Fibroblast of skin of right biceps (primary cell): ENCODE measurements at places on chromosomes 3 and 15.

GRCh38 chr3:34859746-34860145 lies 779.6 kb upstream of the ARPP21 start:
- peak; percentile 84 for DNase-seq

DNA sequence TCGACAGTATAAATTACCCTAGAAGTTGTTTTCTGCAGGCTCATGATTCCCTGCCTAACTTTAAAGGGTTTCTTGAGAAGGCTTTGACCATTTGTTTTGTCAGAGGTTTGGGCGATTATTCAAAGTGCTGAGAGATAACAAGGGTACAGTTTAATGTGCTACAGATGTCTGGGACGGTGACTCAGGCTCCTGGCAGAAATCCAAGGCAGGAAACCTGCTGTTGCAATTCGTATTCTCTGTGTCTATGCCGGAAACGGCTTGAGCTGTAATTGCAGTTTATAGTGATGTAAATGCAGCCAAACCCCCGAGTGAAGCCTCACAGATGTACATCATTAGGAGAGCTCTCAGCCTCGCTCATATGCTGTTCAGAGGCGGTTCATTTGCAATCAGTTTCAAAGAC lies 65.6 kb downstream of the SYNPR start:
- DNase-seq, result peak; percentile 99

GRCh38 chr3:49371946-49372345 lies 13.8 kb upstream of the GPX1 start:
- DNase-seq, result no peak

GRCh38 chr3:17967953-17968607 lies 225.6 kb upstream of the TBC1D5 start:
- no peak for DNase-seq

DNA sequence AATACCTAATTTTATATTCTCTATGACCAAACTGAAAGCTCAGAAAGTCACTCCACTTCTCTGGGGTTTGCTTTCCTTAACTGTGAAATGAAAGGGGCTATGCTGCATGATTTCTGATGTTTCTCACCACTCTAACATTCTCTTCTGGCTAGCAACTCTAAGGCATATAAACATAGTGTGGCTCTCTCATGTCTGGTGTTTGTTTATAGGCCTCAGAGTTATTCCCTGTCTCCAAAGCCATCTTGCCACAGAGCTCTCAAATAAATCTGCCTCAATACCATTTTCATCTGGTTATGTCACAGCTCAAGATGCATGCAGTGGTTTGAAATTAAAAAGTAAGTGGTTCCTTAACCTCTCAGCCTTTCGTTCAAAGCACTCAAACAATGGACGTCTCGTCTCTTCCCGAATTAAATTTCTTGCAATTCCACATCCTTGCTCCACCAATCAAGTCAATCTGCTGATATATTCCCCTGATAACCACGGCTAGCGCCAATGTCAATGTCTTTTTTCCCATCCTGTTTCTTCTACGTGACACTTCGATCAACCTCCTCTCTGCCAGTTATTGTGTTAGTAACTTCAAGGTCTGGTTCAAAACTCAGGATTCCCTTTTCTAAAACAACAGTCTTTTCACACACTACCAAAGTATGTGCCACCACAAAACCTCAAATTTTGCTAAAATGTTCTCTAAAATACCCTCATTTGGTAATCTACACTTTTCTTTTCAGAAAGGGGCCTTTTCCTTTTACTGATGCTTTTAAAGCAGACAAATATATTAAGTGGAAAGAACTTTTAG lies 16.0 kb downstream of the TOMM70 start:
- no peak for DNase-seq

- peak; percentile 92 for DNase-seq
Observed at GRCh38 chr15:38217191-38217595, 35.4 kb upstream of the SPRED1 start.

DNA sequence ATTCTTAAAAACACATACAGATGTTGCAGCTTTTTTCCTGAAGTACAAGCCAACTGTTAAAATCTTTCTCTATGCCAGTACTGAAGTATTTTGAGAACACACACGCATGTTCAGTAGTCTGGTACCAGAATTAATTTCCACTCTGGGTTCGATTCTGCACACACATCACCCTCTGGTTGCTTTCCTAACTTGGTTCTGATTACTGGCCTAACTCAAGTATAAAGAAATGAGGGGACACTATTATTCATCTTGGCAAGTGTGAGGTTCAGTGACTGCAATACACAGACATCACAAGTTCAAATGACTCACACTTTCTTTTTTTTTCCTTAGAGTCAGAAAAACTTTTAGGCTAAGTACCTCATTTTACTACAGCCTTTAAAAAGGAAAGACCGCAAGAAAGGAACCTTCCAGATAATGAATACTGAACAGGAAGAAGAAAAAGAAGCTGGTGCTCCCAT lies 37.4 kb upstream of the LDHAL6B start:
- peak; percentile 78 for DNase-seq

DNA sequence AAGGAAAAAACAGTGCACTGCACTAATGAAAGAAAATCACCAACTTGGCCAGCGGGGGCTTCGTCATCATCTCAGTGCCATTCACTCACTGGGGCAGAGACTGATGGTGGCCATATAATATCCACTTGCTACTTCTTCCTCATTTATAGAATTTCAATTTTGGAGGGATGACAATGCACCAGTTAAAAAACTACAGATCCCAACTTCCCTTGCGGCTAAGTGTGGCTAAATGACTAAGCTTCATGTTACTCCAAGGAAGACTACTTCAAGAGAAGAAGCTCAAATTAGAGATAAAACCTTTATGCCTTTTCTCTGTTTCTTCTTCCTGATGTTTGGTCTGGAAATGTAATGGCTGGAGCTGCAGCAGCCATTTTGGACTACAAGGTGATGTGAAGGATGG lies 38.8 kb downstream of the NGLY1 start:
- no peak for DNase-seq

DNA sequence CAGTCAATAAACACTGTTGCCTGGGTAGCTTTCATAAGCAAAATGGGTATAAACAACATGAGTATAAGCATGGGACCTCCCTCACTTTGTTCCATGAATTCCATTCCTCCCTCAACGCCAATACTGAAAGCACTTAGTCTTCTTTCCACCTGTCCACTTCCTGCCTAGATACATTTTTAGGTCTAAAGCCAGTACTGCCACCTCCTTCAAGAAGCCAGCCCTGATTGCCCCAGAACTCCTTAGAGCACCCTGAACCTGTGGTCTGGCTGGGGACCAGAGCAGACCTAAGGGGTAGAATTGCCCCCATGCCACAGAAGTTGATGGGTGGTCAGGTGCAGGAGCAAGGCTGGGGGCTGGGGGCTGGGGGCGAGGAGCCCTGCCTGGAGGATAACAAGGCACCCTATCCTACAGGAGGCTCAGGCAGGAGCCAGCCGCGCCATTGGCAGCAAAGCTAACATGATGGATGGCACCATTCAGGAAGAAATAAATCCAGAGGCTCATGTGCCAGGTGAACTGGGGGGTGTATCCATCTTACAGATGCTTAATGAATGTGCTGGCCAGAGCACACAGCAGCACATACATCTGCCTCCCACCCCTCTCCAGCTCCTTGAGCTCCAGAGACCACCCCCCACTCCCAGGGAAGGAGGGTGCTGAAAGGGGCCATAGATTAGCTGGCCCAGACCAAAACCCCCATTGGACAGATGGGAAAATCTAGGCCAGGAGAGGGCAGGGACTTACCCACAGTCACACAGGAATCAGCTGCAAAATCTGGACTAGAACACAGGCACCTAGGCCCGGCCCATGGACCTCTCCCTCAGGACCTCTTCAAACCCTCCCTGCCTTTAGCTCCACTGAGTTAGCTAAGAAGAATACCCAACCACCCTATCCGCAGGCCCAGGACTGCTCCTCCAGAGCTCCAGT lies 113.8 kb upstream of the LINGO1 start:
- DNase-seq, result no peak

GRCh38 chr3:9512456-9513045 lies 41.1 kb downstream of the LHFPL4 start:
- DNase-seq, result no peak

GRCh38 chr3:11159421-11159904 lies 5.2 kb downstream of the HRH1 start:
- DNase-seq, result peak; percentile 80

DNA sequence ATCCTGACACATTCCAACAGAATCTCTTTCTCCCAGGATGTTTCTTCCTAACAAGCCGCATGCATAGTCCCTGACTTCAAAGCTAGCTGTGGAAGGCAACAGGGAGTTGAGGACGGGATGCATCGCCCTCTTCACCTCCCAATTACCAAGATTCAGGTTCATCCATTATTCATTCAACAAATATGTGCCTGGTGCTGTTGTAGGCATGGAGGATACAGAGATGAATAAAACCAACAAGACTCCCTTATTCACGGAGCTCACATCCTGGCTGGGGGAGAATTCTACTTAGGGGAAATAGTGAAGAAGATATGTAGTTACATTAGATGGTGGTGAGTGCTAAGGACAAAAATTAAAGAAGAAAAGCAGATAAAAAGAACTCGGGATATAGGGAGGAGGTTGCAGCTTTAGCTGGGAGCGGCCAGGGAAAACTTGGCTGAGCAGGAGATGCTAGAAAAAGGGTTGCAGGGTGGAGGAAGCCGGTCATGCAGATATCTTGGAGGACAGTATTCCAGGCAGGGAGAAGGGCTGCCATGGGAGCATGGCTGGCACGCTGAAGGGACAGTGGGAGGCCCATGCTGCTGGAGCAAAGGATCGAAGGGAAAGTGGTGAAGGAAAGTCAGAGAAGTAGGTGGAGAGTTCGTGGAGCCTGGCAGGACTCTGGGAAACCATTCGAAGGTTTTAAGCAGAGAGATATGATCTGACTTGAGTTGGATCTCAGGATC lies 5.0 kb downstream of the ITGB5 start:
- no peak for DNase-seq

DNA sequence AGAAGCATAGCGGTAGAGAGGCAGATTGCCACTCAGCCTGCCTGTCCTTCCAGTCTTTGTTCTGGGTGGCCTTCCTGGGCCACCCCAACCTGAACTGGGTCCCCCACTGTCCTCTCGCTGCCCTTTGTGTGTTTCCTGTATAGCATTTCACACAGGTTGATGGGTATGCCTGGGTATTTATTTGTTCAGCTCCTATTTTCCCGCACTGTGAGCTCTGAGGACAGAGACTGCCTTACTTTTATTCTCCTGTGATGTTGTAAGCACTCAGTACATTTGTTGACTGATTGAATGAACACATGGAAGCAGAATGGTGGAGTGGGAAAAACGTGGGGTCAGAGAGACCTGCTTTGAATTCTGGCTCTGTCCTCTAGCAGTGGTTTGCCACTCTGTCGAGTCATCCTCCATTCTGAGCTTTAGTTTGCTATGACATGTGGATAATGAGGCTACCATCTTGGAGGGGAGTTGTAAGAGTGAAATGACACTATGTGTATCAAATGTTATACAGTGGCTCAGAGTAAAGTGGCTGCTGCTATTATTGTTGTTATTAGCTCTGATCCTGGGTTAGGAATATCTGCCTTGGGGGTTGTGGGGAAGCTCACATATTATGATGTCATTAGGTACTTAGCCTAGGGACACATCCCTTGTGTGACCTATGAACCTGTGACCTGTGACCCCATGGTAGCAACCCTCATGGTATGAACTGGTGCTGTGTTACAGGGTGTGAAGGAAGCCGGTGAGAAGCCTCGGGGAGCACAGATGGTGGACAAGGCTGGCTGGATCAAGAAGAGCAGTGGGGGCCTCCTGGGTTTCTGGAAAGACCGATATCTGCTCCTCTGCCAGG lies 6.4 kb downstream of the PLEKHO2 start:
- DNase-seq, result no peak

- no peak for DNase-seq
Observed at GRCh38 chr3:52843108-52843865, 8.5 kb upstream of the MUSTN1 start.

DNA sequence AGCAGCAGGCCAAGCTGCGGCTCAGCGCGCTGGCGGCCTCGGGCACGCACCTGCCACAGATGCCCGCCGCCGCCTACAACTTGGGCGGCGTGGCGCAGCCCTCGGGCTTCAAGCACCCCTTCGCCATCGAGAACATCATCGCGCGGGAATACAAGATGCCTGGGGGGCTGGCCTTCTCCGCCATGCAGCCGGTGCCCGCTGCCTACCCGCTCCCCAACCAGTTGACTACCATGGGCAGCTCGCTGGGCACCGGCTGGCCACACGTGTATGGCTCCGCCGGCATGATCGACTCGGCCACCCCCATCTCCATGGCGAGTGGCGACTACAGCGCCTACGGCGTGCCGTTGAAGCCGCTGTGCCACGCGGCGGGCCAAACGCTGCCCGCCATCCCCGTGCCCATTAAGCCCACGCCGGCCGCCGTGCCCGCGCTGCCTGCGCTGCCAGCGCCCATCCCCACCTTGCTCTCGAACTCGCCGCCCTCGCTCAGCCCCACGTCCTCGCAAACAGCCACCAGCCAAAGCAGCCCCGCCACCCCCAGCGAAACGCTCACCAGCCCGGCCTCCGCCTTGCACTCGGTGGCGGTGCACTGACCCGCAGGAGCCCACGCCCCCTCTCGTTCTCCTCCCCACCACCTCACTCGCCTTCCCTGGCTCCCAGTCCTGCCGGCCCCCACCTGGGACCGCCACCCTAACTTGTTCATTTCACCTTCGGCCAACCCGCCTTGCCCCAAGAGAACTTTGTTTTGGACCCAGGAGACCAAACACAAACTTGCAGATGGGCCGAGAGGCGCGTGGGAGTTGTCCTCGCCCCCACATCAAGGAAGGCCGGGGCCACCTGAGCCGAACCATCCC lies 1.5 kb downstream of the FOXB1 start:
- no peak for DNase-seq

GRCh38 chr3:158768881-158769543 lies 32.8 kb upstream of the MFSD1 start:
- DNase-seq, result peak; percentile 94

GRCh38 chr3:64995857-64996551 lies 308.2 kb upstream of the ADAMTS9 start:
- DNase-seq, result peak; percentile 15

DNA sequence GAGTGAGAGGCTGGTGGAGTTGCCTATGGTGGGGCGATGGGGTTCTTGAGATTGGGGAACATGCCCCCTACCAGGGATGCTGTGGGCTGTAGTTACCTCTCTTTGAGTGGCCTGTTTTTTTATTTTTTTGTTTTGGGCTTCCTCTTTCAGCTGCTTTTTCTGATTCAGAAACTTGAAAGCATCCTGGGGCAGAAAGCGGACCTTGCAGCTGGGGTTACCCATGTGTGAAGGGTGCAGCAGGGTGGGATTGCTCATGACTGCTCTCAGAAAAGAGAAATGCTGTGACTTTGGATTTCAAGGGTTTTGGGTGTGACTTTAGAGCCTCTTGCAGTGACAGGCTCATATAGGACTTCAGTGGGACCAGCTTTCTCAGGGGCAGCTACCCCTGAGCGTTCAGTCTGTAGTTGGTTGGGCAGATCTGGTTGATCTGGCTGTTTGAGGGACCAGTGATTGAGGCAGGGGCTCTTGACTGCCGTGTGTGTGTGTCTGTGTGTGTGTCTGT lies 1.8 kb downstream of the LIMD1 start:
- no peak for DNase-seq

DNA sequence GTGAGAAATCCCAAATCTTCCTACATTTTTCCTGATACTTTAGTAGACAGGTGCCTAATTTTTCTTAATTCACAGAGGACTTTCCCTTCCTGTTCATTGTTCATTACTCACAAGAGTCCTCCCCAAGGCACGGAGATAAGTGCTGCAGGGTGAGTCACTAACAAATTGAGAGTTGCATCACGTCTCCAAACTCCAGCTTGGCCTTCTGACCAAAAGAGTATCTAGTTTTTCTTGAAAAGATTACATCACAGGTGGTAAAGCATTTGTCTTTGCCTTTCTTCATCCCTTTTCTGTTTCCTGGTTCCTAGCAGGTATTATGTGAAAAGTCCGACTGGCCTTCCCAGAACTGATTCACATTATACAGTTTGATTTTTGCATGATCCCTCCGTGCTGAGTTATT lies 24.9 kb upstream of the RASGRP1 start:
- DNase-seq, result peak; percentile 80

GRCh38 chr15:59924812-59925522 lies 79.1 kb upstream of the FOXB1 start:
- no peak for DNase-seq
